Tibial nerve (tissue), 4 donors: ENCODE measurements at places on chromosomes 12 and 14.
A peak's percentile ranks its signal among the peaks of the same experiment; 100 is the strongest.

- DNase-seq, result no peak
Observed at GRCh38 chr14:87797001-87797400, 196.0 kb downstream of the GALC start.

DNA sequence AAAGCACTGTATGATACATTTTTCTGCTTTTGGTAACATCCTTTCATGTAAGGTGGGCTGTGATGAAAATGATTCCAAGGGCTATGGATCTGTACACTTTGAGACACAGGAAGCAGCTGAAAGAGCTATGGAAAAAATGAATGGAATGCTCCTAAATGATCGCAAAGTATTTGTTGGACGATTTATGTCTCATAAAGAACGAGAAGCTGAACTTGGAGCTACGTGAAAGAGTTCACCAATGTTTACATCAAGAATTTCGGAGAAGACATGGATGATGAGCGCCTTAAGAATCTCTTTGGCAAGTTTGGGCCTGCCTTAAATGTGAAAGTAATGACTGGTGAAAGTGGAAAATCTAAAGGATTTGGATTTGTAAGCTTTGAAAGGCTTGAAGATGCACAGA, 22.1 kb upstream of the SRGAP1 start:
- DNase-seq, result no peak

DNA sequence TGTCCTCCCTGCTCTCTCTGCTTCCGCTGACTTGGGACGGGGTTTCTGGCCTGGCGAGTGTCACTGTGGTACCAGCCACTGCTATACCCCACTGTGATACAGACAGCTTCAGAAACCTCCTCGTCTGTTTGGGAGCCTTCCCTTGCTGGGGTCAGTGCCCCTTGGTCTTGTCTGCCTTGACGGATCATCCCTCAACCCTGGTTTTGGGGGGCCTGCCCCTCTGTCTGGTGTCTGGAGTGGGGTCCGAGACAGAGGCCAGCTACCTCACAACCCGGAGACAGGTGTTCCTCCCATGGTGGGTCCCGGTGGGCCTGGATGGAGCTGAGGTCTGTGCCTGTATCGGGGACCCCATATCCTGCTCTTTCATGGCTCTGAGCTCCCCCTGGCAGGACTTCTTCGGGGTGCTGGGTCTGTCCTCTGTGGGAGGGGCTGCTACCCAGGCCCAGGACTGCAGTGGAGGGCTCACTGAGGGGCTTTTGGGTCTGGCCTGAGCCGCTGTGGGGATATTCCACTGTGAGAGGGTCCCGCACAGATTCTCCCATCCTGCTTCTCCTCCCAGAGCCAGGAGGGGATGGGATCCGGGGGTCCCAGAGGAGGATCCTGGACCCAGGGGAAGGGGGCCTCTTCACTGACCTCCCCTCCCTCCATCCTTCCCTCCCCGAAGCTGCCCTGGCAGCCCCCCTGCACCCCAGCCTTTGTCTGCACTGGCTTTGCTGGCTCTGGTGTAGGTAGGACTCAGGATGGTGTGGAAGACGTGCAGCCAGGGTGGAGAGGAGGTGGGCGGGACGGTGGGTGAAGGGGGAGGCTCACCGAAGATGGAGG, 365.5 kb downstream of the TMEM121 start:
- no peak for DNase-seq

- no peak for DNase-seq
Observed at GRCh38 chr14:95655461-95655860, 30.8 kb upstream of the TCL1B start.

GRCh38 chr12:2384029-2384386, 331.2 kb downstream of the CACNA1C start:
- peak; percentile 22 for DNase-seq

DNA sequence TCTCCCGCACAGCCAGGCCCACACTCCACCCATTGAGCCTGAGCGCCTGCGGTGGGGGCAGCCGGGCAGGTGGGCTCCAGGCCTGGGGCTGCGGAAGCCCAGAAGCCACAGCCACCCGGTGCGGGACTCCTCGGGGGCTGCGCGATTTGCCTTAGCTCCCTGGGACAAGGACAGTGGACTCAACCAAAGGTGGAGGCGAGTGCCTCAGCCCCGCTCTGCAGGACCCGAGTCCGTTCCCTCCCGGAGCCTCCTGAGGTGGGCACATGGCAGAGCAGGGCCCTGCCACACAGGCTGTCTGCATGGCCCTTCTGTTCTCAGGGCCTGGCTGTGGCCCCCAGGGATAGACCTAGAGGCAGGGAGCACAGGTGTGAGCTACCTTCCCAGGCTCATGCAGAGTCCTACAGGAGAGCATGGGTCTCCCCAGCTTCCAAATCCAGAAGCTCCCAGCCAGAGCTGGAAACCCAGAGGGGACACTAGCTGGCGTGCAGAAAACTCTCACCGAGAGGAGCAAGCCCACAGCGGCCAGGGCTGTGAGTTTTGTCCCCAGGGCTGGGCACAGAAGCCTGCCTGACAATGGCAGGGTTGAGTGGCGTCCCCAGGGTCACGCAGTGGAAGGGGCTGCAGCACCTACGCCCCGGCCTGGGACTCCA, 22.2 kb upstream of the LRTM2 start:
- no peak for DNase-seq

DNA sequence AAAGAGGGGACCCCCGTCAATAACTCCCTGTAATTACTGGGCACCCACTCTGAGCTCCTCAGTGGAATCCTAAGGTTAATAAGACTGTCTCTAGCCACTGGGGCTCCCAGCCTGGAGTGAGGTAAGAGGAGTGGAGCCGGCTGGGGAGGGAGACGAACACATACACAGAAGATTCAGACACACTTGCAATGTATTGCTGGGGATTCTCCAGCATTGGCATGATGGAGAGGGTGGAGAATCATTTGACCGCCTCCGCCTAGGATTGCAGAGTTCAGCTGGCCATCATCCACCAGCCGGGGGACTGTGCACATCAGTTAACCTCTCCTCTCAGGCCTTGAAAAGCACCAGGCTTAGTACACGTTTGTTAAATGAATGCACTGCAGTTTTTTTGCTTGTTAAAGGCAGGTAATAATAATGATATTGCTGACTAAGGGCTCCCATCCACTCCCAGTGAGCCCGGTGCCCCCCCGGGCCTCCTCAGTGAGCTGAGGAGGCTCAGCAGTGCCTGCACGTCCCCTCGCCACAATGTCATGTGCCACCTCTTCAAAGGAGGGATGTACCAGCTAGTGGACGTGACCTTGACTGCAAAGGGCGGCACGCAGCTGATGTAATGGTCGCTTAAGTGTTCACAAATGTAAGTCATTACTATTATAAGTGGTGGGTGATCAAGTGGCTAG, 20.3 kb upstream of the FAIM2 start:
- no peak for DNase-seq

DNA sequence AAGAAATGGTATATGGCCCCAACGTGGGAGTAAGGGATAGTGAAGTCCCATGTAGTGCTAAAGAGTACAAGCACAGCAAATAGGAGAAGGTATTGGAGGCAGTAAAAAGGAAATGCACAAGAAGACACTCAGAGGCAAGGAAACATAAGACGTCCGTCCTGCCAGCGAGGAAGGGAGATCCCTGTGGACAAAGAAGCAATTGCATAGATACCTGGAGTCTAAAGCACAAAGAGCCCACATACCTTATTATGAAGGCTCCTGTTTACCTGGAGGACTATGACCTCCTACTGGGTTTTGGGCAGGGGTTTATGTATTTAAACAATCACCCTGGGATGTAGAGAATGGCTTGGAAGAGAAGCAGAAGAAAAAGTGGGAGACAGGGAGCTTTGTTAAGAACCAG, 341.2 kb upstream of the DCN start:
- no peak for DNase-seq

DNA sequence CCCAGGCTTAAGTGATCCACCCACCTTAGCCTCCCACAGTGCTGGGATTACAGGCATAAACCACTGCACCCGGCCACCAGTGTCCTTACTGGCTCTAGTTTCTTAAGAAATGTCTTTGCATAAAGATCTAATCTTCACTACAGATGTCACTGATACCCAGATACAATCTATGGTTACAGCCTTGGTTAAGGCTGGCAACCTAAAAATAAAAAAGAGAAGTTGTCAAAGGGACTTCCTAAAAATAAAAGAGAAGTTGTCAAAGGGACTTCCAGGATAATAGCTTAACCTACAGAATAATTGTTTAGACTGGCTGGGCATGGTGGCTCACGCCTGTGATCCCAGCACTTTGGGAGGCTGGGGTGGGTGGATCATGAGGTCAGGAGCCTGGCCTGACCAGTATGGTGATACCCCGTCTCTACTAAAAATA, 27.6 kb downstream of the ETFBKMT start:
- no peak for DNase-seq

- DNase-seq, result no peak
Observed at GRCh38 chr12:76627346-76628135, 68.0 kb upstream of the OSBPL8 start.

GRCh38 chr12:132444957-132445883, 44.7 kb upstream of the FBRSL1 start:
- peak; percentile 17 for DNase-seq

GRCh38 chr14:68557648-68558047, 235.2 kb downstream of the ZFP36L1 start:
- DNase-seq, result no peak

- no peak for DNase-seq
Observed at GRCh38 chr12:88893801-88894200, 313.5 kb upstream of the KITLG start.

DNA sequence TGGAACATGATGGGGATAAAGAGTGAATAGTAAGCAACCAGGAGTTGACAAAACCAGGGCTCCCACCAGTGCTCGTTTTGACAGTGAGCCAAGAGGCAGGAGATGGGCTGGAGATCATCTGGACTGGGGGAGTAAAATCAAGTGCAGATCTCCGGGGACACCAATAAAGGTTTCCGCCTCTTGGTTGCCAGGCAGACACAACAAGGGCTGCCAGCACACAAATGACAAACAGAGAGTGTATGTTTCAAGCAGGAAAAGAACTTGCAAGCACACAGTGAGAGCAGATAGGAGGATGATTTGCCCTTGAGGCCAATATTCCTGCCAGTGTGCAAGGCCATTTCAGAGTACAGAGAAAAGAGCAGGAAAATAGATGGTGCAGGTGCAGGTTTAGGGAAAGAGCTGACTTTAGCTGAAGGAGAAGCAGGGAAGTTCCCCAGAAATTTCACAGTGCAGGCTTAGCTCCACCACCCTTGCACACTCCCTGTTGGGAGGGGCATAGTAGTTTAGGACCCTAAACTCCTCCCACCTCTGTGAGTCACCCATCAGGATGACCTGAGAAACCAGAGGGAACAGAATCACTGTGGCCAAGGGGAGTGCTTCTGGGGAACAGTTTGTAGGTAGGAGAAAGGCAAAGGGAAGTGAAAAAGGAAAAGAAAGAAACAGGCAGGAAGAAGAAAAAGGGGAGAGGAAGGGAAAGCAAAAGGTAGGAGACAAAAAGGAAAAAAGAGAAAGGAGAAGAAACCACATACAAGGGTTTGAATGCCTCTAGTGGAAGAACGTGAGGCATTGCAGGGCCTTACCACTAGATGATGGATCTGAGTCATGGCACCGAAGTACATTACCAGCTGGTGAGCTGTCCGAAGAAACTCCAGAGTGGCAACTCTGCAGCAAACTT, 404.4 kb downstream of the SLC6A15 start:
- DNase-seq, result no peak

DNA sequence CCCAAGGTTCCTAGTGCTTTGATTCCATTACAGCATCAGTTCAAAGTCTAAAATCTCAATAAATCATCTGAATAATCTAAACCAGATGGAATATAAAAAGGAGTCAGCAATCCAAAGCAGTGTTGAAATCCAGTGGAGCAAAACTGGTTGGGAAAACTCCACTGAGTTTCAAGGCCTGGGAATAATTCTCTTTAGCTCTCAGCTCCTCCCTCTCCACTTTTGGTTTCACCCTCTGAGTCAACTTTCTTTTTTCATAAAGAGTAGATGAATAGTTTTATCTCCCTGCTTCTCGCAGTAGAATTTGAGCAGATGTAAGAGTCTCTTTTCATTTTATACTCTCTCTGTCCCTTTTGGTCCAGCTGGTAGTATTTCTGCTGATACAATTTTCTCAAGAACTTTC, 338.6 kb downstream of the APAF1 start:
- no peak for DNase-seq

GRCh38 chr12:8822298-8822697, at the start of gene A2ML1:
Gene A2ML1 (plus strand): TSS chr12:8822621. CDS start chr12:8822652, 31 bp downstream.
- no peak for DNase-seq

DNA sequence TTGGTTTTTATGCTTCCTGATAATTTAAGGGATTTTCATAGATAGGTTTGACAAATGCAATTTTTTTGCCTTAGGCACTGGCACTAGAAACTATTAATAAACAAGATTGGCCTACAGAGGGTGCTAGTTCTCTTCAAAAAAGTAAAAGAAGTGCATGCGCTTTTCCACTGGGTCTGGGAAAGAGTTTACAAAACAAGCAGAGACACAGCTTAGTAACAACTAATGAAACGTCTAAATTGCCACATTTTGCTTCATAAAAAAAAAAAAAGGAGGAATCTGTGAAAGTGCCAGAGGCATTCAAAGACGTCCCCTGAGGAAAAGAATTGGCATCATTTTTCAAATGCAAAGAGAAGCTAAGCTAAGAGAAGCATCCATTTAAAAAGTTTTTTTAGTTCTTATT, 58.3 kb upstream of the EEA1 start:
- peak; percentile 56 for DNase-seq

GRCh38 chr12:42070036-42070435, 74.6 kb downstream of the GXYLT1 start:
- no peak for DNase-seq

DNA sequence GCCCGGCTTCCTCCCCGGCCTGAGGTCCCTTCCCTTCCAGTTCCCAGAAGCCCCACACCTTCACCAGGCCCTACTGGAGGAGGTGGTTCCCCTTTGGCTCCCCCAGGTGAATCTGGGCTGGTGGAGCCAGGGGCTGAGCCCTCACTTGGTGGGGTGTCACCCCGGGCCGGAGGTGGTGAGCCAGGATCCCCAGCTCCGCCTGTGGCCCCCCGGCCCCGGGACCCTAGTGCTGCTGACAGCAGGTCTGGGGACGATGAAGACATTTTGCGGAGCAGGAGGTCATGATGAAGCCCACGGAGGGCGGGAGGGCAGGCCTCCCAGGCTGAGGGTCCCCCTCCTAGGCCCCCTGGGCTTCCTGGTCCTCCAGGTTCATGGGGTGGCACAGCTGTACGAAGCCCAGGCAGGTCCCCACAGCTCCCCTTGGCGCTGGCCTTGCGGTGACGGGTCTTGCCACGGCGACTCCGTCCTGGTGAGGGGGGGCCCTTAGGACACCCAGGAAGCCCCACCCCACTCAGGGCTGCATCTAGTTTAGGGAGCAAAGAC, 16.6 kb downstream of the MAP3K12 start:
- DNase-seq, result no peak
